ENCODE measurements at places on chromosomes 3 and 15. TPM values are rescaled to one million over a fixed set of nuclear protein-coding genes. Genes with fewer than 3 reads are reported as not detected.

The FOXB1 gene
- not detected for total RNA-seq

The LTF gene
- total RNA-seq, result not detected

The RTP2 gene
- not detected for total RNA-seq

The DGKG gene
- 4.4 TPM for total RNA-seq

The COL6A5 gene
- 0.05 TPM for total RNA-seq

The SSUH2 gene
- not detected for total RNA-seq

The ETFA gene
- 64.1 TPM for total RNA-seq

All from glomerular endothelial cell (primary cell).